Endothelial cell (in vitro differentiated cells): ENCODE measurements at places on chromosomes 3 and 15.

- H3K27ac ChIP-seq = no peak overlapping the region
- H3K4me3 ChIP-seq = no peak overlapping the region
- DNase-seq = no peak
- H3K27me3 ChIP-seq = peaks cover 1% of the 10 kb centered on the region
- H3K36me3 ChIP-seq = no peaks in the 10 kb centered on the region
- H3K4me1 ChIP-seq = no peaks in the 10 kb centered on the region
Observed at GRCh38 chr3:57805266-57805665, 49.2 kb downstream of the SLMAP start.

DNA sequence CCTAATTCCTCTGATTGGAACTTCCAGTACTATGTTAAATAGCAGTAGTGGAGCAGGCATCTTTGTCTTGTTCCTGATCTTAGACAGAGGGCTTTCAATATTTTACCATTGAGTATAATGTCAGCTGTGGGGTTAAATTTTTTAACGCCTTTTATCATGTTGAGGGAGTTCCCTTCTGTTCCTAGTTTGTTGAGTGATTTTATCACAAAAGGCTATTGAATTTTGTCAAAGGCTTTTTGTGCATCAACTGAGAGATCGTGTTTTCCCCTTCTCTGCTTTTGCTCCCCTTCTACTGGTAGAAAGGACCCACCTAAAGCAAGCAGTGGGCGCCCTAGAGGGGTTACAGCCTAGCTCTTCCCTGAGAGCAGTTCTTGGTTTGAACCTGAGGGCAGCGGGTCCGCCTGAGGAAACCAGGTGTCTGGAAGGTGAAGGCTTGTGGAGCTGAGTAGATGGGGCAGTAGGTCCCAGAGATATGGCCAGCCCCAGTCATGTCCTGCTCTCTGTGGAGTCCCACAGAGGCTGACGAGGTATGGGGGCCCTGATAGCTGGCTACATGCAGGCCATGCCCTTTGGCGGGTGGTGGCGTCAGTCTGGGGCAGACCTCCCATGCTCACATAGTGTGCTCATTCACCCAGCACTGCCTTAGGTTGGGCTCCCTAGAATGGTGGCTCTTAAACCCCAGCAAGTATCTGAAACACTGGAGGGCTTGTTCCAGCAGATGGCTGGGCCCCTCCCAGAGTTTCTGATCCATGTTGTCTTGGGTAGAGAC is 11.3 kb downstream of the HDAC11 start:
- peaks cover 2% of the 10 kb centered on the region for H3K4me1 ChIP-seq
- H3K36me3 ChIP-seq = peaks cover 12% of the 10 kb centered on the region
- no peak for DNase-seq
- no peak overlapping the region for H3K4me3 ChIP-seq
- H3K27me3 ChIP-seq = peaks cover 8% of the 10 kb centered on the region
- H3K27ac ChIP-seq = no peak overlapping the region

- H3K4me1 ChIP-seq = peaks cover 15% of the 10 kb centered on the region
- no peak for DNase-seq
- H3K27ac ChIP-seq = peak overlapping the region; percentile 100
- H3K27me3 ChIP-seq = peaks cover 3% of the 10 kb centered on the region
- H3K4me3 ChIP-seq = peak overlapping the region; percentile 99
- no peaks in the 10 kb centered on the region for H3K36me3 ChIP-seq
Observed at GRCh38 chr15:72685301-72685924, 569 bp downstream of the HIGD2B start.

GRCh38 chr3:126004692-126005091 is 35.7 kb downstream of the ROPN1B start:
- no peak overlapping the region for H3K4me3 ChIP-seq
- DNase-seq = no peak
- H3K27ac ChIP-seq = no peak overlapping the region
- peaks cover 5% of the 10 kb centered on the region for H3K27me3 ChIP-seq
- H3K4me1 ChIP-seq = no peaks in the 10 kb centered on the region
